Uterine smooth muscle cell (primary cell): ENCODE measurements at places on chromosomes 7 and 10. TPM values are rescaled to one million over a fixed set of nuclear protein-coding genes. Genes with fewer than 3 reads are reported as not detected.

CASP2 gene
- total RNA-seq = 11.2 and 15.7 TPM in 2 replicates

CC2D2B gene
- total RNA-seq = not detected in 2 replicates

AZGP1 gene
- total RNA-seq = 0.33 TPM in 1 of 2 replicates, not detected in the other

PRSS2 gene
- not detected in 2 replicates for total RNA-seq

VSIR gene
- total RNA-seq = 3.5 and 10.1 TPM in 2 replicates

SYCE1 gene
- not detected in 2 replicates for total RNA-seq
